ENCODE measurements at places on chromosomes 2 and 18. TPM values are rescaled to one million over a fixed set of nuclear protein-coding genes. Genes with fewer than 3 reads are reported as not detected.

Gene LDLRAD4
- polyA plus RNA-seq: 2.3 TPM

Gene DNMT3A
- 11.3 TPM for polyA plus RNA-seq

GRCh38 chr2:48140586-48140985, 234.3 kb upstream of the FBXO11 start:
- no peak for DNase-seq

DNA sequence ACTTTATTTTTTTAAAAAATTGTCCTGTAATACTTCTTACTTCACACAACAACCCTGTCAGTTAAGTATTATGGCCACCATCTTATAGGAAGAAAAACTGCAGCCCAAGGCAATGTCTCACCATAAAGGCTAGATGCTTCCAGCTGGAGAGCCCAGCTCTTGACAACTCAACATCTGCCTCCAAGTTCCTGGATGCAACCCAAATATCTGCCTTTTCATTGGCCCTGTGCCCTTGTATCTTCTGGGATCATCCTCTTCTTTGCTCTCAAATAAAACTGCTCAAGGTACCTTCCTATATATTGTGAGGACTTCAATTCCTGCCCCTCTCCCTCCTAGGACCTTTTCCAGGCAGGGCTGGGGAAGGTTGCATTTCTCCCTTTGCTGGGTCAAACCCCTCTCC, 69.5 kb downstream of the BIN1 start:
- no peak for DNase-seq

DNA sequence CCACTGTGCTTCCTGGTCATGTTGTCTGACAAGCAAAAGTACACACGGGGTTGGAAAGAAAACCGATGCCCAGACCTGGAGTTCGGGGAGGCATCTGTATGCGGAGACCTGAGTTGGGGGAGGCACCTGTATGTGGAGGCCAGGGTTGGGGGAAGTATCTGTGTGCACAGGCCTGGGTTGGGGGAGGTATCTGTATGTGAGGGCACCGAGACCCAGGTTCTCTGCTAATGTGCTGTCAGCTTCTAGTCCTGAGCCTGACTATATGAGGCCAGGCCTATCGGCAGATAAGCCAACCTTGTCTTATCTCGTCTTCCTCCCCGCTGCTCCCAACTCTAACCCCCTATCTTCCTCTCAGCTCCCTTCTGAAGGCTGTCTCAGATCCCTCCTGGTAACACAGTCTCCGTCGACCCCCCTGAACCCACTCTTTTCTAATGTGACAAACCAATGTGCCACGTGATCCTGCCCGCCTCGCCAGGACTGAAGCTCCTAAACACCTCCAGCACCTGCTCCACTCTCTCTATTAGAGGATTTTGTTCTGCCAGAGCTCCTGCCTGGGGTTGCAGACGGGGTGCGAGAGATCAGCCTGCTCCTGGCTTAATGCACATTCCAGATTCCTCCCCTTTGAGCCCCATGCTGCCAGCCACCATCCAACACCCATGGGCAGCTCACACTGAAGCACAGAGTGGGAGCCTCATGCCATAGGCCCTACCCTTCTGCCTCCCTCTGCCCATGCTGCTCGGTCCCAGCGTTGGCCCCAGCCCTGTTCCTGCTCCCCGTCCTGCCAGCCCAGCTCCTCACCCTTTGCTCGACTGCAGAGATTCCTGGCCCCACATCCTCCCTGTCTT, 188.4 kb downstream of the SH3BP4 start:
- no peak for DNase-seq

All from ovary (tissue), 10 donors.